MG63 (cell line): ENCODE measurements at places on chromosomes 12 and 14.
A peak's percentile ranks its signal among the peaks of the same experiment; 100 is the strongest.

- no peak for DNase-seq
Observed at GRCh38 chr12:91989143-91989542, 156.5 kb downstream of the BTG1 start.

- DNase-seq = no peak
Observed at GRCh38 chr12:122208073-122208820, 4.7 kb downstream of the B3GNT4 start.

- DNase-seq = no peak
Observed at GRCh38 chr12:57539-57938, 9.0 kb upstream of the IQSEC3 start.

- no peak for DNase-seq
Observed at GRCh38 chr12:25056486-25057130, 107.7 kb upstream of the BCAT1 start.

GRCh38 chr12:93763746-93764147 lies 86.6 kb downstream of the CRADD start:
- DNase-seq = no peak

- DNase-seq = peak; percentile 11
Observed at GRCh38 chr12:47021298-47021697, 58.1 kb upstream of the PCED1B start.

GRCh38 chr12:14771651-14772137 lies 31.6 kb downstream of the WBP11 start:
- no peak for DNase-seq

DNA sequence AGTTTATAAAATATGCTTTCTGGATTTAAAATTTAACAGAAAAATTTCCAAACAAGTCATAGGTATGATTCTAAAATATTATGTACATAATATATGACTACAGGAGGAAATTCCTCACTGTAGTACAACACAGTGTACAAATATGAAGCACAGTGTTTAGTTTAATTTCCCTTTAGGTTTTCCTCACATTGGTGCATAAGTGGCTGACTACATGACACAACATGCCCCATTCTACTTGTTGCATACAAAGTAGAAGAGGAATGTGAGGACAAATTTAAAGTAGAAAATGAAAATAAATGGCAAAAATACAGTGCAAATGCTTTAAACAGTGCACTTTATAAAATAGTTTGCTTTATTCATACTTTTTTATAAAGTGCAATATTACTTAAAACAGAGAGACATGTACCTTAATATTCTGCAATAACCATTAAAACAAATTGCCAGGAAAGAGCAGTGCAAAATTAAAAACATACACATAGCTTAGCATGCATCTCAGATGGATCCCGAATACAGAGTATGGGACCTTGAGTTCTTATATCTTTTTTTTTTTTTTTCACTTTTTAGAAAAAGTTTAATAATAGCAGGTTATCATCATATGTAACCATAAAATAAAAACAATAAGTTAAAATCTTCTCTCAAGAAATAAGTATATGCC lies 54.8 kb upstream of the TTC7B start:
- DNase-seq = no peak

- DNase-seq = no peak
Observed at GRCh38 chr12:116582610-116583009, 23.4 kb downstream of the MAP1LC3B2 start.

GRCh38 chr12:55188974-55189556 lies 31.8 kb upstream of the OR10A7 start:
- no peak for DNase-seq

GRCh38 chr14:81681541-81681940 lies 147.9 kb upstream of the SEL1L start:
- no peak for DNase-seq

- peak; percentile 38 for DNase-seq
Observed at GRCh38 chr12:121590476-121591143, 9.8 kb upstream of the KDM2B start.

DNA sequence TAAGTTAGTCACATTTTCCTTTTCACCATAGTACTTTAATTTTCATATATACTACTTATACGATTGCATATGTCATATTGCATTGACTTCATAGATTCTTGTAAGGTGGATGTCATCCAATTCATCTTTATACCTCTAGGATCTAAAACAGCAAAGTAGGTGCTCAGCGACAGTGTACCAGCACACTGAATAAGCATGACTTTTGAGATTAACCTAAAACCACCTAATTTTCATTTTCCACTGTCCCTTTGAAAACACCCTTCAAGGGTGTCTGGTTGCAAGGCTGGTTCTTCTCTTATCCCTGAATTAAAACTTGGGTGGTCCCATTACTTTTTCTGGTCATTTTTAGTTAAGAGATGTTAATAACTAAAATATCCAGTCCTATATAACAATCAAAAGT lies 4.4 kb downstream of the GPR19 start:
- no peak for DNase-seq

GRCh38 chr12:108004319-108004718 lies 124.8 kb upstream of the WSCD2 start:
- no peak for DNase-seq

DNA sequence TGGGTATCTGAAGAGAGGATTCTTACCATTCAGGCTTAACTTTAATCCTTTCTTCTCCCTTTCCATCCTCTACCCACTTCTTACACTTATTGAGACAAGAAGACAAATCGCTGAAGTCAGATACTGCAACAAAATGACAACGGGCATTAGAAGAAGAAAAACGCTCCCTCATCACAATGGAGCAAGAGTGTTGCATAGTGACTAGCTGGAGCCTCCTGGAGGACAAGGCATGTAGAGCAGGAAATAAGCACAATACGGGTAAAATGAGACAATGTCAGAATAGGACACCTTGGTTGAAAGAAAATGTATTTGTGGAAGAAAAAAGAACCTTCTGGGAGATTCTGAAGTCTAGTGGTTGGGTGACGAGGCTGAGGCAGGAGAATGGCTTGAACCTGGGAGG lies 501.0 kb downstream of the RERGL start:
- DNase-seq = no peak

DNA sequence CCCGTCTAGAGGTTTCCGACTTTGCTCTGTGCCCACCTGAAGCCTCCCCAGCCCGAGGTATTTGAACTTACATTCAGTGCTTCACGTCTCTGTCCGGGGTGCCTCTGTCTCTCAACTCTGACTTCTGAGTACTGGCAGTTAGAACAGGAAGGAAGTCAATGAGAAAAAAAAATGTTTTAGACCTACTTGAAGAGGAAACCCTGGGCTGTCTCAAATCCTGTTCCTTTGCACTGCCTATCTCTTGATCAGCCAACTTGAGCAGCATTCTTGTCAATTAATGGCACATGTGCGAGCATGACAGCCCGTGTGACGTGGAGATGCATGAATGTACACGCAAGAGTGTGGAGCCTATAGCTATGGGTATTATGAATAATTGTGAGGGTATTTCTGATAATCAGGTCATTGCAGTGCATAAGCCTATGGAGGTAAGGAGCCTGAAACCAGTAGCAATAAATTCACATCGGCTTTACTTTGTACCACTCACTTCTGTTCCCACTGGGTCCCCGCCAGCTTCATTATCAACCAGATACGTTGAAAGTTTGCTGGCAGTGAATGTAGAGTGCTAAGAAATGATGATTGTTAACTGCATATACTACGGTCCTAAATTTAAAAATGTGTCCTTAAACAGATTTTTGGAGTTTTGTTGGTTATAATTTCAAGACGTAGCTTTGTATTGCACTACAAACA lies at the start of gene ARHGDIB:
Gene ARHGDIB (minus strand): TSS at position 136 of the 687 bp plus-strand sequence. CDS start 10,889 bp downstream, outside the sequence.
- no peak for DNase-seq

GRCh38 chr14:30143627-30144026 lies 216.0 kb upstream of the PRKD1 start:
- no peak for DNase-seq

DNA sequence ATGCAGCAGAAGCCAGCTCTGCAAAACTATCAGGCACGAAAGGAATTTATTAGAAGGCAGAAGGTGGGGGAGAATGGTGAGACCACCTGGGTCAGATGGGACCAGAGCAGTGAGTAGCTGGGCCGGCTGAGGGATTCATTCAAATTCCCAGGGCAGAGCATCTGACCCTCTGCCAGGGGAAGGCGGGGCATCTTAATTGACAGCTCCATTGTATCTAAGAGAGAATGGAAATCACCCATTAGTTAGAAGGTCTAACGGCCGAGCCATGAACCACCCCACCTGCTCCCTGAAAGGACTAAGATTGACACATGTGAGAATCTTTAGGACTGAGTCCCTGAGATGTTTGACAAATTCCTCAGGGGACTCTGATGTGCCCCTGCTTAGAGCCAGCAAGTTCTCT lies 83.7 kb downstream of the PHETA1 start:
- no peak for DNase-seq

GRCh38 chr12:77540097-77540496 lies 290.6 kb upstream of the NAV3 start:
- DNase-seq = no peak
